ENCODE measurements at places on chromosomes 11 and 22.

GRCh38 chr22:24423519-24424000 lies 3.8 kb upstream of the ADORA2A start:
- DNase-seq = peak; percentile 73

DNA sequence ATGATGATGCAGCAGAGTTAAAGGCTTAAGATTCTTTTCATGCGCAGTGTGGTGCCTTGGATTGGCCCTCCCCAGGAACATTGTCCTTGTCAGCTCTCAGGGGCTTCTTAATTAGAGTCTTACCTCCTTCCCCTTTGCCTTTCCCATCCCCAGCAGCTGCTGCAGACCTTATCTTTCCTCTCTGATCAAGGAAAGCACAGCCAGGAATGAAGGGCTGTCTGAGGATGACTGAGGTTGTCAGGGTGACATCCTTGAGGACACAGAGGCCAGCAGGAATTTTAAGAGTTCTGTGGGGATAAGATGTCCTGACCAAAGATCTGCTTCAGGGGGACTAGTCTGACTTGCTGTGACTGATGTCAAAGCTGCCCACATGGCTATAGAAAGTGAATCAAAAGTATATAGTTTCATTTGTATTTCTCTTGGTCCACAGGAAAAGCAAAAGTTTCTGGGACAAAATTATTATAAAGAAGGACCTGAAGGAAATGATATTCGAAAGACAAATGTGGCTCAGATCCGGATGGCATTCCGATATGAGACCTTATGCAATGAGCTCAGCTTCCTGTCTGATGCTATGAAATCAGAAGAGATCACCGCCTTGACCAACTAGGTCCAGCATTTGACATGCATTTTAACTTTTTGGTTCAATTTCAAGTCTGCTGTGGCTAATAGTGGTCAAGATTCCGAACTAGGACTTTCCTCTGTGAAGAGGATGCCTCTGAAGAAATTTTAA lies 35.5 kb downstream of the RNF141 start:
- no peak for DNase-seq

- peak; percentile 2 for DNase-seq
Measured at GRCh38 chr11:62025487-62026105, 58.2 kb upstream of the FTH1 start.

DNA sequence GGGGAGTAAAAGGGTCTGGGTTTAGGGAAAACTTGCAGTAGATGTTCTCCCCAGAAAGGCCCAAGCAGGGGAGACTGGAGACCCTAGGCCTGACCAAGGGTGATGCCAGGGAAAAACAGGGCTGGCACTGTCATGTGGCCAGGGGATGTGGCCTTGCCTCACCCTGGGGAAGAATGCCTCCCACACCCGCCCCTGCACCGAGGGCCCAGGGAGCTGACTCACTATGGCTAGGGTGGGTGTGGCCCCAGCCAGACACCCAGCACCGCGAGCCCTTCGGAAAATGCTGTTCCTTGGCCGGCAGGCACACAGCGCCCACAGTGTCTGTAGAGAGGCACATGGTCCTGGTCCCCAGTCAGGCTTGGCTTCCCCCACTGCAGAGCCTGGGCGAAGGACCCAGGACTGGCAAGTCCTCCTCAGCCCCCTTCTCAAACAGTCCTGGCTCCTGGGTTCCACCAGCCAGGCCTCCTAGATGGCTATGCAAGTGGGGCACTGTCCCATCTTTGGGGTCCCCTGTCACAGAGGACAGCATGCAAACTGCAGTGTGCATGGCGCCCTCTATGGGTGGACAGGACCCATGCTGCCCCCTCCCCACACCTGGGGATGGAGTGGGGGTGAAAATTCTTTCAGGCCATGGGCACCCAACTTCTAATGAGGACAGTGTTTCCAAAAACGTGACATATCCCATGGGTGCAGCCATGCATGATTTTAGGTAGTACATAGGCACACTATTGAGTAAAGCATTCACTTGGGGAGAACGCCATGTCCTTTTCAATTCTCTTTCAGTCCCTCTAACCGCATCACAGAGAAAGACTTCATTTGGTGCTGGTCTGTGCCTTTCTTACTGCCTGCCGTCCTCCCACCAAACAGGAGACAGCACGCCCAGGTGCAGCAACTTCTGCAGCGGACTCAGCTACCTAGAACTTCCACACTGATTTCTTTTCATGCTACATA lies 15.2 kb downstream of the TMPRSS5 start:
- DNase-seq = no peak

DNA sequence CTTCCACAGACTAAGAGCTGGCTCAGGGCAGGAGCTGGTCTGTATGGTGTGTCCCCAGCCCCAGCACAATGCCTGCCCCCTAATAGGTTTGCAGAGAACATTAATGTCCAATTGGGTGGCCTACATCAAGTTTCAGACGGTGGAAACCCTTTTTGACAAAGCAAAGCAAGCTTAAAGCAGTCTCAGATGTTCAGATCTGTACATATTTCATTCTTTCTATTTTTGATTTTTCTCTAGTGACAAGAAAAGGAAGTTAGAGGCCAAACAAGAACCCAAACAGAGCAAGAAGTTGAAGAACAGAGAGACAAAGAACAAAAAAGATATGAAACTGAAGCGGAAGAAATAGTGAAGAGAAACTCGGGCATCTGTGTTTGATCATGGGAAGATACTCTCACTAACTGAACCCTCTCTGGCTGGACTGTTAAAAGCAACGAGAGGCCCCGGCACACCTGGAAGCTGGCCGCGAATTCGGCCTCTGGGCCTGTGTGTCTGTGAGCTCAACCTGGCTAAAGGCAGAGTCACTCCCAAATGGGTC lies 40.5 kb downstream of the NAT10 start:
- no peak for DNase-seq

DNA sequence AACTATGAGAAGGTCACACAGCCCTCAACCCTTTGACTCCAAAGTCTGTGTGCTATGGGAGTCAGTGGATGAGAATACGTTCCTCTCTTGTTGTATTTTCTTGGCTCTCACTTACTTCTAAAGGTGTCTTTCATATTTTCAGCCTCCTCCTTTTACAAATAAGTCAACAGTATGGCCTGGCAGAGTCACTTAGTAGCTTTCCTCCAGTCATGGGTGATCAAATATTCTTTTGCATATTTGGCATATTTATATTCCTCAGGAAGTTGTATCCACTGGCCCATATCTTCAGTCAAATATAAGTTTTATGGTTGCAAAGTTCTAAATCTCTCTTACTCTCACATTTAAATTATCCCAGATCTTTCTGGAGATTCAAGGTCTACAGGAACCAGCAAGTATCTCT lies 327.5 kb downstream of the ETS1 start:
- no peak for DNase-seq

DNA sequence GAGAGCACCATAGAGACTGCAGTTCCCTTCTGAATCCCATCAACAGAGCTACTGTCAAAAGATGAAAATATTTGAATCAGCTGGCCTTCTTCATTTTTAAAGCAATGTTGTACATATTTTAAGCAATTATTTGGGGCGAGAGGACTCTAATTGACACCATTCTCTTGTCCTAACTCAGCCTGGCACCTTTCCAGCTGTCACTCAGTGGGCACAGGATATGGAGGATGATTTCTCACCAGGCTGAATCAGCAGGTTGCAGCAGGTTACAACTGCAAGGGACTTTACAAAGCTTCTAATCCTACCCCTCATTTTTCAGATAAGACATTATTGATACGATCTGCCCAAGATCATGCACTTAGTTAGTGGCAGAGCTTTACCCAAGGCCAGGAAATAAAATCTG lies 11.9 kb upstream of the WT1 start:
- no peak for DNase-seq

DNA sequence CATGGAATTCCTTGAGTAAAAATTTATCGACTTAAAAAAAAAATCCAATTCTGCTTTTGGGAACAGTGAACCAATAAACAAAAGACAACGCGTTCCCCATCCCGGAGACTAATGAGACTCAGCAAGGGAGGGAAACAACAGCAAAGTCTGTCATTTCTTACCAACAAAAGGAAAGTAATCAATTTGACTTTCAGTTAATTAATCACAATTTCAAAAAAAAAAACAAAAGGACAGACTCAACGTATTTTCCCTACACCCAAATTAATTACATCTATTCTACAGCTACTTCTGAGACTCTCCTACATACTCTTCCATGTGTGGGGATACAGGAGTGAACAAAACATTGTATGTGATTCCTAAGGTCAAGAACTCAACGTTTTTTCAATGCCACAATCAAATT lies 1.9 kb downstream of the RDX start:
- DNase-seq = no peak

DNA sequence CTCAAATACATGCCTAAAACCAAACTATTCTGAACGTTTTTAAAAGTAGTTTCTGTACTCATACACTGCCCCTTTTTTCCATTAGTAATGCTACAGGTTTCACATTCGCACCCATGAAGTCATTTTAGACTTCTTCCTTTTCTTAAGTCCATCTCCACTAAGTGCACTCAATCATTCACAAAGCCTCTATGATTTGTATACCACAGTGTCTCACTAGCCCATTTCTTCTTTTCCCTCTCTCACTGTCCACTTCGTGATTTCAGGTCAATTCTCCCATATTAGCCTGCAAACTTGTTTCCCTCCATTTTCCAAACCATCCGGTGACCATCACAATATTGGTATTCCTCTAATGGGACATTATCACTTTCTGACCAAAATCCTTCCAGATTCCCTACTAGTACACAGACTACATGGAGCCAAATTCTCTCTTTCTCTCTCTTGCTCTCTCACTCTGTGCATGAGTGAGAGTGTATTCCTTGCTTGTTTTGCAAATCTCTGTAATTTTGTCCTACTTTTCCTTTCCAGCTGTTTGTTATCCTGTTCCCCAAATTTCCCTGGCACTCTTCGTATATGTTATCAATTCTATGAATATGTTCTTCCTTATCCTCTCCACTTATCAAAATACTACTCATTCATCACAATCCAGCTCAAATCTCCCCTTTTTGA lies 3.4 kb upstream of the ZC3H12C start:
- no peak for DNase-seq

GRCh38 chr11:131498631-131499160 lies 128.3 kb downstream of the NTM start:
- no peak for DNase-seq

DNA sequence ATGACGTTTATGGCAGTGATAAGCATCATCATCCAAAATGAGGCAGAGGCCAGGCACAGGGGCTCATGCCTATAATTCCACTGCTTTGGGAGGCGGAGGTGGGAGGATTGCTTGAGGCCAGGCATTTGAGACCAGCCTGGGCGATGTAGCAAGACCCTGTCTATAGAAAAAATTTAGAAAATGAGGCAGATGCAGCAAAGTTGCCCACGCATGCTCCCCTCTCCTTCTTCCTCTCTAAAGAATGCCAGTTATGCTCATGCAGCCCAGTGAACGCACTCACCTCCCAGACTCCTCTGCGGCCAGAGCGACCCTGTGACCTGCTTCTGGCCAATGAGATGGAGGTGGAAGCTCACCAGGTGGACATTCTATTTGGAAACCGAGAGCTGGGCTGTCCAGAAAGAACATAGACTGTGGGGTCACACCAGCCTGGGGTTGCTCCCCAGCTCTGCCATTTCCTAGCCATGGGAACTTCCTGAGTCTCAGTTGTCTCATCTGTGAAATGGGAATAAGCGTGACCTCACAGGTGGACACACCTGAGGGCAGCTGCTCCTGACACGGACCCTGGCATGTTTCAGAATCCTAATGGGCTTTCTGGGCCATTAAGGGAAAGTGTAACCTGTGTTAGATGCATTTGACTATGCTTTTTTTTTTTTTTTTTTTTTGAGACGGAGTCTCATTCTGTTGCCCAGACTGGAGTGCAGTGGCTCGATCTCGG lies 44.9 kb downstream of the MCM5 start:
- no peak for DNase-seq

All from stimulated activated CD4-positive, alpha-beta T cell treated with anti-CD3 and anti-CD28 coated beads, Interleukin-1b, Interleukin-23, amount 100 ng/mL, for 4 hours (primary cell).